CD4-positive, alpha-beta T cell treated with Interleukin-6 at 100 ng/mL for 8 hours (primary cell): ENCODE measurements at places on chromosomes 1 and 21.

GRCh38 chr1:8373581-8374241, 55.8 kb downstream of the SLC45A1 start:
- no peak for DNase-seq

DNA sequence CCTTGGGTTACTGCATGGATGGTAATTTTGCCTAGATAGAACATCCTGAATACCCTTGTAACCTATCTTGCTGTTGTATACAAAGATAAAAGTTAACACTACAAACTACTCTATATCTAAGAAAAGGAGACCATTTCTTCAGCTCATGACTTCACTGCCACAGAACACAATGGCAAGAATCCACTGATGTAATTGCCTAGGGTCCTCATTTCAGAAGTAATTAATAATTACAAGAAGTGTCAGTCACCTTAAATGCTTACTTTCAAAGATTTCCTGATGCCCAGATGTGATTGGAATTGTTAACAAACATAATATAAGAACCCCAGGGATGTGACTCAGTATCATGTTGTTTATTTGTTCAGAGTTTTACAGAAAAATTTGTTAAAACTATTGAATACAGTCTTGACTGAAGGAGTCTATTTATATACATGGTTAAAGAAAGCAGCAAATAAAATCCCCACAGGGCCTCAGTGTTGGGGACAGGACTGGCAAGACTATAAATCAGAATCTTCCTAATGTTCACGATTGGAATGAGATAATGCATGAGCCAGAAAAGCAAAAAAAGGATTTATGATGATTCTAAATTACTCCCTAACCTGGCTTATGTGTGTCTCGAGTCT, 83.9 kb downstream of the CRB1 start:
- DNase-seq, result no peak

GRCh38 chr1:203891950-203892349, 30.6 kb downstream of the SNRPE start:
- no peak for DNase-seq

DNA sequence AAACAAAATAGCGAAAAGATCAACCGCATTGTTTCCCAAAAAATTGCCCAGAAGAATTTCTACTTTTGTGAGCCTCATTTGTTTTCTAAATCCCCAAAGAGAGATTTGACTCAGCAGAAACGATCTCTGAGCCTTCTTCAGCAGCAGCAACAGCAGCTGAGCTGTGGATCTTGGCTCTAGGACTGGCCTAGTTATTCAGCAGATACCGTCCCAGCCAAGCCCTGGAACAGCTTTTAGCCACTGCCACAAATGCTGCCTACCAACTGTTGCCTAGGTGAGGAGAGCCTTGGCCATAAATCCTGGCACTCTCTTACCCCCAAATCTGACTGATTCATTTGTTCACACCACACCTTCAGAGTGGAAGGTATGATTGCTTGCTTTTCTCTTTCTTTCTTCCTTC, 320.1 kb downstream of the TGFB2 start:
- DNase-seq, result no peak

GRCh38 chr1:151024540-151025146, 11.7 kb upstream of the BNIPL start:
- peak; percentile 88 for DNase-seq

DNA sequence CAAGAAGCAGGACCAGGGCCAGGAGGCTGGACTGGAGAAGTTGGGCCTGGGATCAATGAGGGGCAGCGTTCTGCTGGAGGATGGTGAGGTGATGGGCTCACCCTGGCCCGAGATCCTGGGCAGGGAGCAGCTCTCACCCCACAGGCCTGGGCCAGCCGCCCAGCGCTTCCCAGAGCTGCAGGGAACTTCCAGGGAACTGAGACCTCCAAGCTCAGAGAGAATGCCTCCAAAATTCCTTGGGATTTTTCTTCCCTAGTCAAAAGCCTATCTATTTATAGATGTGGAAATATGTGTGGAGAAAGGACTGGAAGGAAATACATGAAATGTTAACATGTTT, 121.2 kb downstream of the SPSB1 start:
- DNase-seq, result no peak
